ENCODE measurements at places on chromosomes 1 and 21.

DNA sequence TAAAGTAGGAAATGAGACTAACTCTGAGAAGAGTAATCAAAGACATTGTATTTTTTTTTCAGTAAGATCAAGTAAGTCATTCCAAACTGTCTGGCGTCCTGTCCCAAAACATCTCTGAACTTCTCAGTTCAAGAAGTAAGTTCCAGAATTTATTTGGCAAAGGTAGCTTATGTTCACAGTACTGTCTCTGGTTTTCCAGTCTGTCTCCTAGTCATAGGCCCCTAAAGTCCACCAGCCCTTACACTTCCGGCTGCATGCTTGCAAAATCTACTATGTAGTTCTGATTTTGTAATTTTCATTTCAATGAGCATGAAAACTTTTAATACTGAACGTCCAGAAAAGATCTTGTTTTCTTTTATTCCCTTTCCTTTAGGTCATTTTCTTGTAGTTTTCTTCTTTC is 61.4 kb upstream of the S1PR1 start:
- peak; percentile 36 for DNase-seq

- DNase-seq: peak; percentile 91
Measured at GRCh38 chr1:31704271-31705079, 658 bp upstream of the COL16A1 start.

DNA sequence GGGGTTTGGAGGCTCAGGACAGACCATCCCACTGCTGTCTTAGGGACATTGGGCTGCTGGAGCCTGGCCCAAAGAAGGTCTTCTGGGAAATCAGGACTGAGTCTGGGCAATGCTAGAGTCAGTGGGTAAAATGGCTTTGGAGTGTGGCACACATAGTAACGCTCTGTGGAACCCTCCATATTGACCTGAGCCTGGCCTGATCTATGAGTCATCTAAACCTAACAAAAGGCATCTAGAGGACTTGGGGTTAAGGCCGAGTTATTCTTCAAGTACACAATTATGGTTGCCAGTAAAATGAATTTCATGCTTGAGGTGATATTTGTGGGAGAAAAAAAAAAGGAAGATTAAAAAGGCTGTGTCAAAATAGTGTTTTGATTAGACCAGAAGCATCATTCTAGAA is 77.7 kb downstream of the ST6GALNAC5 start:
- DNase-seq: no peak

DNA sequence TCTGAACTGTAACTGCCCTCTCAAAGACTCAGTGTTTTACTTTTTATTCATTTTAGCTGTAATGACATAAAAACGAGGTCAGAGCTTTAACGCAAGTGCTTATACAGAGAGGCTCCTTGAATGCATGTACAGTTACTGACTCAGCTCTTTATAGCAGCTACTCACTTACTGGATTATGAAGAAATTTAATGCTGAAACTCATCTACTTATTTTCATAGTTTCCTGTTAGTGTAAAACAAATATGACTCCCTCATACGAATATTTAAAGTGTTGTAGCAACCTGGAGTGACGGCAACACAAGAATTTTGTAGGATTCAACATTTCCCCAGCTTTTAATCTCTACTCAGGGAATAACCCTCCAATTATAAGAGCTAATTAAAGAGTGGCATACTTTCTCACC is 32.7 kb downstream of the ADSS2 start:
- no peak for DNase-seq

DNA sequence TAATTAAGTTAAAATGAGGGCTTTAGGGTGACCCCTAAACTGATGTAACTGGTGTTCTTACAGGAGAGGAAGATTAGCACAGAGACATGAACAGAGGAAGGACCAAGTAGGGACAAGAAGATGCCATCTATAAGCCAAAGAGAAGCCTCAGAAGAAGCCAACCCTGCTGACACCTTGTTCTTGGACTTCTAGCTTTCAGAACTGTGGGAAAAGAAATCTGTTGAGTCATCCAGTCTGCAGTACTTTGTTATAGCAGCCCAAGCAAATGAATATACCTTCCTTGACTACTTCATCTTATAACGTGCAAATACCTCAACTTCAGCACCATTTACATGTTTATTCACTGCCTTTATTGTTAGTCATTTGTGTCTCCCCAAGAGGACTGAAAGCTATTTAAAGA is 3.4 kb downstream of the ZBTB21 start:
- no peak for DNase-seq

- DNase-seq: no peak
Measured at GRCh38 chr1:153663211-153663610, 4.7 kb downstream of the SNAPIN start.

- no peak for DNase-seq
Measured at GRCh38 chr1:163820226-163820625, 498.5 kb downstream of the NUF2 start.

DNA sequence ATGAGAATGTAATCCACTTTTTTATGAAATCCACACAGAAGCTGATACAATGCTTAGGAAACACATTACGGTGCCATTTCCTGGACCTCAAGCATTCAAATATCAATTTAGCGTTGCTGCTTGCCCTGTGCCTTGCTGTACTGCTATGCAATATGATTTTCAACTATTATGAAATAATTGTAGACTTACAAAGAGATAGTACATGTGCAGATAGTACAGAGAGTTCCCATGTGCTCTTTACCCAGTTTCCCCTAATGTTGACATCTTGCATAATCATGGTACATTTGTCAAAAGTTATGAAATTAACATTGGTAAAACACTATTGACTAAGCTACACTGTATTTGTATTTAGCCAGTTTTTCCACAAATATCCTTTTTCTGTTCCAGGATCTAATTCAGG is 37.7 kb upstream of the PTBP2 start:
- no peak for DNase-seq

DNA sequence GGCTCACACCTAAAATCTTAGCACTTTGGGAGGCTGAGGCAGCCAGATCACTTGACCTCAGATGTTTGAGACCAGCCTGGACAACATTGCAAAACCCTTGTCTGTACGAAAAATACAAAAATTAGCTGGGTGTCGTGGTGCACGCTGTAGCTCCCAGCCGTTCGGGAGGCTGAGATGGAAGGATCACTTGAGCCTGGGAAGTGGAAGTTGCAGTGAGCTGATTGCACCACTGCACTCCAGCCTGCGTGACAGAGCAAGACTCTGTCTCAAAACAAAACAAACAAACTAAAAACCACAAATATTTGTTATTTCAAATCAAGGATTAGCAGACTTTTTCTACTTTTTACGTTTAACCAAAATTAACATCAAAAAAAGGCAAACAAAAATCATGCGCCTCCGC is 31.3 kb downstream of the INKA2 start:
- no peak for DNase-seq

DNA sequence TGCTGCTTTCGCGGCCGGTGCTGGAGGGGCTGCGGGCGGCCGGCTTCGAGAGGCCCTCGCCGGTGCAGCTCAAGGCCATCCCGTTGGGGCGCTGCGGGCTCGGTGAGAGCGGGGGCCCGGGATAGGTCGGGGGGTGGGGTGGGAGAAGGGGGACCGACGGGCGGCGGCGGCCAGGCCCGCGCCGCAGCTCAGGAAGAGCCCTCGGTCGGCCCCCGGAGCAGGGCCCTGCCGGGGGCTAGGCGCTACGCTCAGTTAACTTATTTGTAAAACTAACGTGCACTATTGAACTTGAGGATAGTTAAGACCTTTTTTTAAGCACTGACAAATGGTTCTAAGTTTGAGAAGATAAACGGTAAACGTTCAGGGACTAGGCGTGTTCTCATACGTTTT is 418 bp downstream of the DDX20 start:
- DNase-seq: no peak

DNA sequence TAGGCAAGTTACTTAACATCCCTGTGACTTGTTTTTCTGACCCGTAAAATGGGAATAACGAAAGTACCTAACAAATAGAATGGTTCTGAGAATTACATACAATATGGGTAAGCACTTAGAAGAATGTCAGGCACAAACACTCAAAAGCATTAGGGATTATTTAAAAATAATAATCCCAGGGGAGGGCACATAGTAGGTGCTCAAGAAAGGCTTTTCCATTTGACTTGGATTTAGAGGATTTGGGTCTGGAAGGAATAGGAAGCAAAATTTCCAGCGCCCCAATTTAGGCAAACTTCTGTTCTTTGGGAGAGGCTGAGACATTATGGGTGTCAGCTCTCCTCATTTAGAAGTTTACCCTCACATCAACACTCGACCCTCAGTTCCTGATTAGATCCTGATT is 115.5 kb downstream of the SYF2 start:
- no peak for DNase-seq

DNA sequence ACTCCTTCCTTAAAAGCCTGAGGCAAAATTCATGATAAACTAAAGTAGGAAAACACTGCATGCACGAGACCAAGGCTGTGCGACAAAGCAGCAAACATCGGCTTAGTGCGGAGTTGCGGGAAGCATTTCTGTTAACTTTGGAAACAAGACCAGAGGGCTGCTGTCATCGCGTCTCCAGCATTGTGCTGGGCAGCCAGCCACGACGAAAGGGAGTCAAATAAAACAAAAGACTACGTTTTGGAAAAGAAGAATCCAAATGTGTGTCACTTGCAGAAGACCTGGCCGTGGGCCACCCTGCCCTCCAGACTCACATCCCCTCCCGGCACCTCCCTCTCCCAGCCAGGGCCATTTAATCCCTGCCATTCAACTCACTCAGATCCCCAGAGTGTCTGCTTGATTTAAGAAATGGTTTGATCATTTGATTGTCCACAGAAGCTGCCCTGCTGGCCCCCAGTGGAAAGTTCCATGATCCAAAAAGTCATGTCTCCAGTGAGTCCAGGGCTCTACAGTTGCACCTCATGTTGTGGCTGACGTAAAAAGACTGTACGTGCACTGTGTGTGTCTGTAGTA is 2.4 kb upstream of the KRTAP10-11 start:
- DNase-seq: no peak

GRCh38 chr21:35136586-35137219 is 87.6 kb upstream of the RUNX1 start:
- peak; percentile 54 for DNase-seq

GRCh38 chr21:26550326-26550725 is 22.8 kb downstream of the CYYR1 start:
- no peak for DNase-seq

DNA sequence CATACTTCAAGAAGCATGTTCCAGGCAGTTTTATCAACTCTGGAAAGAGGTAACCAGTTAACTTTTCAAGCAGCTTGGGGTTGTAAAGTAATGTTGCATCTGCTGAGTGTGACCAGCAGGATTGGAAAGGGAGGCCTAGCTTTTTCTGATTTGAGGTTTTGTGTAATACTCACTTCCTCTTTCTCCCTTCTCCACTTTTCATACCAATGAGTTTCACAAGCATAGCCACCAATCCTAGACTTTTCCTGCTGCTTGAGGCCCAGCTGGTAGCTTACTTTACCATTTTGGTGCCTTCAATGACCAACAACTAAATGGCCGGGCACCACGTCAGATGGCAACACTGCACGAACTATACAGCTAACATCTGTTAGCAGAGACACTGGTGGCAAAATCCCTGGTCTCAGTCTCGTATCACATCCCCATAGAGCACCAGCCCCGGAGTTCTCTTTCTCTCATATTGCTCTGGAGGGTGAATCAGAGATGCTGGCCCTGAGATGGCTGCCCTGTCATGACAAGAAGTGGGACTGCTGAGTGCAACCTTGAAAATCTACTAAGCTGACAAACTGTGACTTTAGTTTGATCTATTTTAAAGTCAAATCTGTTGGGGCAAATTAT is 14.8 kb upstream of the GPR88 start:
- DNase-seq: no peak

DNA sequence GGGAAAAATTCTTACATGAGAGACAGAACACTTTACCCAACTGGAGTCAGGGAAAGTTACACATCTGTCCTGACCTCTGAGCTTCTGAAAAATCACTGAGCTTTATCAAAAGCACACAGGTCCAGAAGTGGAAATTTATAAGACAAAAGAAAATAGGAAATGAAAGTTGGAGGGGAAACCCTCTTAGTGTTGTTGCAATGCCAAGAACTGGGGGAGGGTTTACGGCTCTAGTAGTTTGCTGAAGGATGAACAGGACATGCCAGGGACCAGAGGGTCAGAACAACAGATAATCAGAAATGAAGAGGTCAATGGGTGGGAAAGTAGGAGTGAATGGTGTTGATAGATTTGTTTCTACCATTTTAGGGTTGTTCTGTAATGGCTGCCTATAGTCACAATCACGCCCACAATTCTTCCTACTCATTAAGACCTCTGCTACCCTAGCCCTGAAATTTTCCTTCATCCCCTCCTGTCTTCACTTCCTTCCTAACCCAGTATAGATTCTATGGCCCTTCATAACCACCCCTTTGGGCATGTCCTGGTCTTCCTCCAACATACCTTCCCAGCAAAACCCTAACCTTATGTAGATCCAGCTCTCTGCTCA is 30.3 kb upstream of the FMOD start:
- no peak for DNase-seq

Measured in fibroblast of upper back skin (primary cell).